NCI-H1694 treated with DMSO at 0.1 percent for 48 hours (cell line): ENCODE measurements at places on chromosomes 11 and 22.

GRCh38 chr11:121953122-121953521, 162.9 kb downstream of the BLID start:
- no peak for DNase-seq

GRCh38 chr11:65215441-65216076, 33.8 kb downstream of the CAPN1 start:
- DNase-seq: no peak

DNA sequence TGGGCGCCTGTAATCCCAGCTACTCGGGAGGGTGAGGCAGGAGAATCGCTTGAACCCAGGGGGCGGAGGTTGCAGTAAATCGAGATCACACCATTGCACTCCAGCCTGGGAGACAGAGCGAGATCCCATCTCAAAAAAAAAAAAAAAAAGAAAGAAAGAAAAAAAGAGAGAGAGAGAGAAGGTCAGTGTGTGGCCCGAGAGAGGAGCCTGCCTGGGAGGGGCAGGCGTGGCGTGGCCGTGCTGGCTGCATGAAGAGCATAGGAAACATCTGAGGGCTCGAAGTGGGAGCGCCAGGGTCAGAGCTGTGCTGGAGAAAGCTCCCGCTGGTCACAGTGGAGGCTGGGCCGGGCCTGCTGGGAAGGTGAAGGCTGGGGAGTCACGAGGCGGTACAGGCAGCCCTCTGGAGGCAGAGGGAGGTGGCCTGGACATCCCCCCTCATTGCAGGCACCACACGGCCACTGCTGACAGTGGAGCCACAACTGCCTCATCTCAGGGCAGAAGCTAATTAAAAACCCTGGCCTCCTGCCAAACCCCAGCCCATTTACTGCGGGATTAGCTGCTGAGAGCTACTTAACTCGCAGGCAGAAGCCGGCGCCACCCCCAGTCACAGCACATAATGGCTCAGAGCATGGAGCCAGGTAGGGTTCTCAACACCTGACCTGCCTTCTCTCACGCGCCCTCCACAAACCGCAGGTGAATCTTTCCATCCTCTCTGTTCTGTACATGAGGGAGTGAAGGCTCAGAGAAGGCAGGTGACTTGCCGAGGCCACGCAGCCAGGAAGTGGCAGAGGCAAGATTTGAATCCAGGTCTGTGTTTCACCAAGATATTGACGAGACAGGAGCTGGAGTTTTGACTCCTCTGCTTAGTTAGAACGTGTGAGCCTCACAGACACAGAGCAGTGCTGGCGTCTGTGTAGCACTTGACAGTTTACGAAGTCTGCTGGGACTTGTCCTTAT, 32.6 kb downstream of the NFAM1 start:
- DNase-seq: peak; percentile 93

GRCh38 chr11:87356428-87356827, 318.7 kb downstream of the TMEM135 start:
- no peak for DNase-seq

GRCh38 chr11:129427376-129427775, 51.7 kb downstream of the BARX2 start:
- DNase-seq: no peak

- DNase-seq: no peak
These were observed 75.2 kb downstream of the LDLRAD3 start for GRCh38 chr11:36019005-36019596.

DNA sequence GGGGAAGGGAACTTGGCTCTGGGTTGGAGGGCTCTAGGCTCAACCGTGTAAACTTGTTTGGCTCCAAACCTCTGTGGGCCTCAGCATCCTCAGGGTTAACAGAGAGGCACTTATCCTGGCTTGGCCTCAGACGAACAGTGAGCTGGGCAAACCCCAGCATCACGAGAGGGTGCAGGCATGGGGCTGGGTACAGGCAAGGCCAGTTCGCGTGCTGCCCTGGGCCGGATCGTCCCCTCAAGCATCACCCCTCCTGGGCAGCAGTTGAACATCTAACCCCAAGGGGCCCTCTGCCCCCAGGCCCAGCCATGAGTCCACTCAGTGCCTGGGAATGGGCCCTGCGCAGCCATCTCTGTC, 1.9 kb downstream of the EHBP1L1 start:
- DNase-seq: no peak

- peak; percentile 26 for DNase-seq
These were observed at the start of gene PAK1 for GRCh38 chr11:77473801-77474683. Gene PAK1 (minus strand): TSS chr11:77474094. CDS start chr11:77392520, 81,574 bp downstream.

GRCh38 chr11:78840623-78841022, 266.0 kb upstream of the NARS2 start:
- no peak for DNase-seq

GRCh38 chr11:126328444-126328843, 24.6 kb downstream of the DCPS start:
- no peak for DNase-seq

DNA sequence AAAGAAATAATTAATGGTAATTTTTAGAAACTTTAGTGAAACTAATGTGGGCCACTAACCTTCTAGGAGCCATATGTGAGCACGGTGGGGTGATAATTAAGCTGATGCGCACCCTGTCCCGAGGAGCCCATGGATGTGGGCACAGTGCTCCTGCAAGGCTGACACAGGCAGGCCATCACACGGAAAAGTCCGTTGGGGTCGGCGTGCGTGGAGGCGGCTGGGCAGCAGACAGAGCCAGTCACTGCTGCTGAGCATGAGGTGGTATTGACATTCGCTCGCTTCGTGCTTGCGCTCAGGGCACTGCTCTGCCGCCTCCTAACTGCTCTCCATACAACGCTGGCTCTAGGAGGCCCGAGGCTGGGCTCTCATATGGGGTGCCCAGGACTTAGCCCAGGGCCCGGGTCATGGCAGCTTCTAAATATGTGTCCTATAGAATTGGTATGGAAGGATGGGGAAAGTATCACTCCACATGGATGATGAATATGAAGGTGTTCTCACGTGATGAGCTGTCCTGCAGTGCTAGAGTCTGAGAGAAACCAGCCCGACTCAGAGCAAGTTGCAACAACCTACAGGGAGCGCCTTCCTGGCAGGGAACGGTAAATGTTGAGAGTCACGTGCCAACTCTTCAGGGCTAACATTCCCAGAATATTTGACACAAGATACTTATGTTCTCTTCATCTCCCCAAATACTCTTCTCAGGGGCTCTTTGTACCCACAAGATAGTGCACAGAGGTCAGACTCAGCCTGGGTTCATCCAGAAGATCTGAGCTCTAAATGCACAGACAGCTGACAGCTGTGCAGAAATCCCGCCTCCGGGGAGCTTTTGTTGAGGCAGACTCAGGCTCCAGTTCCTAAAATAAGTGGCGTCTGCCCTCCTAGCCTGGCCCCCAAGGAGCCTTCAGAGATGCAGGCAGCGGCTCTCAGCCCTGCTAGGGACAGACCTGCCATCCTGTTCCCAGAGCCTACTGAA, 50.6 kb upstream of the ARFGAP3 start:
- DNase-seq: no peak

GRCh38 chr11:95884376-95884775, 39.5 kb downstream of the MTMR2 start:
- DNase-seq: no peak

GRCh38 chr22:17493419-17493981, 69.8 kb upstream of the SLC25A18 start:
- no peak for DNase-seq

- no peak for DNase-seq
These were observed 55.9 kb downstream of the NAT10 start for GRCh38 chr11:34161361-34161760.

GRCh38 chr22:26430600-26430999, 1.5 kb downstream of the ASPHD2 start:
- no peak for DNase-seq

- DNase-seq: no peak
These were observed 12.8 kb downstream of the ATM start for GRCh38 chr11:108235633-108236032.

GRCh38 chr11:897253-898142, 13.1 kb downstream of the CHID1 start:
- no peak for DNase-seq

DNA sequence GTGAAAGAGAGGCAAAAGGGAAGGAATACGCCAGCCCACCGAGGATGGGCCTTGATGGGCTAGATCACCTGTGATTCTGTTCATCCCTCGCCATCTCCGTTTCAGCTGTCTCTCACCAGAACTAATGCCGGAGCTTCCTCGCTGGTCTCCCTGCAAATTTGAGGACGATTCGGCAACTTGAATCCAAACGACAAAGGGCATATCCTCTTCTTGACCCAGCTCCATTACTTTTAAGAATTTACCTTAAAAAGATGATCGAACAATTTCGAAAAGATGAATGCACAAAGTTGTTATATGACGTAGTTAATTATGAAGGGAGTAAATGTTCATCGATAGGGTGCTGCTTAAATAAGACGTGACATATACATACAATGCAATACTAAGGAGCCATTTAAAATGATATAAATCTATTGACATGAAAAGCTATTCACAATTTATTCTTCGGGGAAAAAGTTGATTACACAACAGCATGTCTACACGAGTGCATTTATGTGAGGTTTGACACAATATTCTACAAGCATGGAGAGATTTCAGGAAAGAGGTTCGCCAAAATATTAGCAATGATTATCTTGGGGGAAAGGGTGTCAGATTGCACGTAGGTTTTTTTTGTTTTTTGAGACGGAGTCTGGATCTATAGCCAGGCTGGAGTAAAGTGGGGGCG, 937 bp upstream of the FAM168A start:
- DNase-seq: no peak

DNA sequence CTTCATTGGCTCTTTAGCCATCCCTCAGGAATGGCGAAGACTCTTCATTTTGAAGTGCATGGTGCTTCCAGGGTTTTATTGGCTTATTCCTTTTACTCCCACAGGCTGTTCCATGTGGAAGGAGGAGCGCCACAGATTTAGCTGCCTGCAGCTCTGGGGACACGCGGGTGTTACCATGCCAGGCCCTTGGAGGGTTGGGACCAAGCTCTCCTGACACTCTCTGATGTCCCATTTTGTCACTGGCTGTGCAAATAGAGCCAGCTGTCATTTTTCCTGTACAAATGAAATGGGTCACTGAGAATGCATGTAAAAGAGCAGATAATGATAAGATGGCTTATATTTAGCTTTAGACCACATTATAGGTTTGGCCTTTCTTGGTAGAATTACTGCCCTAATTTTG, 9.2 kb downstream of the THYN1 start:
- no peak for DNase-seq

GRCh38 chr11:32366666-32367065, 68.7 kb downstream of the WT1 start:
- DNase-seq: no peak

DNA sequence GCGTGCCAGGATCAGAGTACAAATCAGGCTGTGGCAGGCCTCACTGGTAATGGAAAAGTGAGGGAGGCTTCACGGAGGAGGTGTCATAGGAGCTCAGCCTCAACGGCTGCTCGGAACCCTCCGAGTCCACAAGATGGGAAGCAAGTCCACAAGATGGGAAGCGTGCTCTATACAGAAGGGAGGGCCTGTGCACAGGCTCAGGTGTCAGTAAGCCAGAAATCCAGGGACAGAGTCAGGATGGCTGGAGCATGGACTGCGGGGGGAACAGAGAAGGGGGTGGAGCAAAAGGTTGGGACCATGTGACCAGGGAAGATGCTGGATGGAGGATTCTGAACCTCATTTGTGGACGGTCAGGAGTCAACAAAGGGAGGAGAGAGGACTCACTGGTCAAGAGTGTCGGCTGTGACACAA, 3.4 kb upstream of the DPP3 start:
- DNase-seq: no peak

- DNase-seq: no peak
These were observed 49.3 kb downstream of the PPME1 start for GRCh38 chr11:74220376-74220775.

GRCh38 chr11:44957776-44958564, 7.3 kb upstream of the TP53I11 start:
- DNase-seq: peak; percentile 68

GRCh38 chr11:123308077-123308476, 113.0 kb upstream of the CLMP start:
- peak; percentile 10 for DNase-seq

DNA sequence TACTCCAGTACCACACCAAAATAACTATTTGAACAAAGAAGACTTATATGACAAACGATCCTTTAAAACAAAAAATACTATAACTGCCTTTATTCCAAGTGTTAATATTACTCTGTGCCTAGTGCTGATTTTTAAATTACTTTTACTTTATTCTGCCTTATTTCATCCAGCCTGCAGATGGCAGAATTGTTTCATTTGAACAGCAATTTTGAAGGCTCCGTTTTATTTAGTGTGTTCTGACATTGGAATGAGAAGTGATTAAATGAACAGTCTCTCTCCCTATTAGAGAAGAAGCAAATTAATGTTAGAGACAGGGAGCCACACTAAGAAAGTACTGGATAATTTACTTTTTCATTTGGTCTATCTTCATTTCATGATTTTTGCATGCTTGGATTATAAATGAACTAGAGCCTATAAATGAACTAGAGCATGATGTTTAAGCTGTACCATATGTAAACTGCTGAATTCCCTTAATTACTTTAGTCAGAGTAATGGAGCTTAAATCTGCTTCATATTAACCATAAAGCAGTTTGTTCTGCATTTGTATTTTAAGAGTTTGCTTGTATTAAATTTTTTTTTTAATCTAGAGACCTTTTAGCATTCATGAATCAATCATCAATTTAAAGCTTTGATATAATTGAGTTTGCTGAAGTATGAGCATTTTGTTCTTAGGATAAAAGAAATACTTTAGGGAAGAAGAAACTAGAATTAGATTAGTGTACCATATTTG, 9.8 kb downstream of the PDHX start:
- peak; percentile 42 for DNase-seq

- DNase-seq: no peak
These were observed 188.3 kb downstream of the OPCML start for GRCh38 chr11:133343951-133344350.

GRCh38 chr11:13216711-13217075, 60.9 kb upstream of the BMAL1 start:
- DNase-seq: no peak

- DNase-seq: no peak
These were observed 27.8 kb downstream of the CD82 start for GRCh38 chr11:44593251-44593650.

GRCh38 chr11:42012271-42012670, 552.8 kb upstream of the LRRC4C start:
- no peak for DNase-seq

- DNase-seq: no peak
These were observed 10.4 kb downstream of the APOL2 start for GRCh38 chr22:36228944-36229343.

DNA sequence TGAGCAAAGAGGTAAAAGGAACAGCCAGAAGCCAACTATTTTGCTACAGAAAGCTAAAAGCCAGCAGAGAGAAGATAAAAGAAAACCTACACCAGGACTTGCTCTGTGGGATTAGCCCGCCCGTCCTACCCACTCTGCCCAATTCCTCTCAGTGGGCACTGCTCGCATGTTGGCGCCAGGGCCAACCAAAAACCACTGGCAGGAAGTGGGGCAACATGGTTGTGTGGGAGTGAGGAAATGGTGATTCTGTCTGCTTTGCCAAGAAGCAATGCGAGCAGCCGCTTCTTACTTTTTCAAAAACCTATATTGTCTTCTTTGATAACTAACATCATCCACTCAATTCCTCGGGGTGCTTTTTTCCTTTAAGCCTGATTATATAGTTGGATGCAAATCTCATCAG, 14.2 kb upstream of the APOA1 start:
- no peak for DNase-seq
